A549 (cell line): ENCODE measurements at places on chromosomes 6 and 20. TPM values are rescaled to one million over a fixed set of nuclear protein-coding genes. Genes with fewer than 3 reads are reported as not detected.

The MYT1 gene
- 0.21 to 0.26 TPM (median 0.26 TPM) in 3 replicates for polyA plus RNA-seq

The PBOV1 gene
- polyA plus RNA-seq = not detected in 3 replicates

The OLIG3 gene
- polyA plus RNA-seq = not detected in 3 replicates

The PRICKLE4 gene
- 0.95 to 1.6 TPM (median 1.5 TPM) in 3 replicates for polyA plus RNA-seq

The ZNF311 gene
- 0.18 to 0.29 TPM (median 0.27 TPM) in 3 replicates for polyA plus RNA-seq

The TMC2 gene
- polyA plus RNA-seq = not detected in 3 replicates

The C6orf132 gene
- polyA plus RNA-seq = 0.58 to 1.1 TPM (median 0.96 TPM) in 3 replicates

The PARD6B gene
- polyA plus RNA-seq = 2.7 to 3.1 TPM (median 2.8 TPM) in 3 replicates

The CDH4 gene
- polyA plus RNA-seq = 9.7 to 10.6 TPM (median 10.3 TPM) in 3 replicates

The FRS3 gene
- 1.7 to 2.0 TPM (median 2.0 TPM) in 3 replicates for polyA plus RNA-seq

The GTSF1L gene
- not detected in 3 replicates for polyA plus RNA-seq

GRCh38 chr20:11891776-11892545, 25.7 kb upstream of the BTBD3 start:
- peak; percentile 77 for DNase-seq

DNA sequence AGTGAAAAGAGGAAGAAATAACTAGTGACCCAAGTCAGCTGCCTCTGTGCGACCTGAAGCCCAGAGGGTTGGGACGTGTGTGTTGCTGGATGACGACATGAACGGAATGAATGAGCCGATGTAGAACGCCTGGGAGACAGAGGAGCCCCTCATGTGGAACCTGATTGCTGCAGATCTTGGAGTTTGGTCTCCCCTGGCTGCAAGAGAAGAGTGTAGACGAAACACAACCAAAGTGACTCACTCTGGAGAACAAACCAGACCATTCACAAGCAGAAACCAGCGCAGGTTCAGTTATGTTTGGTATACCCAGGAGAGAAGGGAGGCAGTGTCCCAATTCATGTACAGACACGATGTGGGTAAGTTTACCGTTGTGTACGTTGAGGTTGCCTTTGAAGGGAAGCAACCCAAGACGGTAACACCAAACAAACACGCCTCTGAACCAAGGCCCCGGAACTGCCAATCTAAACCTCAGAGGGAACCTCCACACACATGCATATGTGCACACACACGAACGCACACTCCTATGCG, 265.9 kb downstream of the BMP7 start:
- no peak for DNase-seq

- no peak for DNase-seq
Measured at GRCh38 chr6:122640366-122640765, 30.2 kb downstream of the PKIB start.

- DNase-seq = peak; percentile 75
Measured at GRCh38 chr6:131949909-131950766, 1.0 kb downstream of the CCN2 start.

- no peak for DNase-seq
Measured at GRCh38 chr6:132763269-132763668, 5.6 kb upstream of the VNN2 start.

DNA sequence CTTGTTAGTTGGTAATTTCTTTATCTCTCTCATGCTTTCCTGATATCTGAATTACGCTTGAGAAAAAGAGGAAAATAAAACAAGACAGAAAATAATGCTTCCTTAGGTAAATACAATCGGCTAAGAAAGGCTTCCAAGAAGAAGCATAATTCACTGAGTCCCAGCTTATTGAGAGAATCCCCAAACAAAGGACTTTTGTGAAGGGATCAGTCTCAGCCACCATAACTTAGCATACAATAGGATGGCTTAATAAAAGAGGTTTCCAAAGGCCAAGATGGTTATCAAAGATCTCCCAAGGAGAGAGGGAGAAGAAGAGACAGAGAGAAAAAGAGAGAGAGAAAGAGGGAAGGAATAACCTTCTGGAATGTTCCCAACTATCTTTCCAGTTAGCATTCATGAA, 46.0 kb upstream of the SALL4 start:
- no peak for DNase-seq

- no peak for DNase-seq
Measured at GRCh38 chr20:58503668-58504067, 11.5 kb downstream of the APCDD1L start.

DNA sequence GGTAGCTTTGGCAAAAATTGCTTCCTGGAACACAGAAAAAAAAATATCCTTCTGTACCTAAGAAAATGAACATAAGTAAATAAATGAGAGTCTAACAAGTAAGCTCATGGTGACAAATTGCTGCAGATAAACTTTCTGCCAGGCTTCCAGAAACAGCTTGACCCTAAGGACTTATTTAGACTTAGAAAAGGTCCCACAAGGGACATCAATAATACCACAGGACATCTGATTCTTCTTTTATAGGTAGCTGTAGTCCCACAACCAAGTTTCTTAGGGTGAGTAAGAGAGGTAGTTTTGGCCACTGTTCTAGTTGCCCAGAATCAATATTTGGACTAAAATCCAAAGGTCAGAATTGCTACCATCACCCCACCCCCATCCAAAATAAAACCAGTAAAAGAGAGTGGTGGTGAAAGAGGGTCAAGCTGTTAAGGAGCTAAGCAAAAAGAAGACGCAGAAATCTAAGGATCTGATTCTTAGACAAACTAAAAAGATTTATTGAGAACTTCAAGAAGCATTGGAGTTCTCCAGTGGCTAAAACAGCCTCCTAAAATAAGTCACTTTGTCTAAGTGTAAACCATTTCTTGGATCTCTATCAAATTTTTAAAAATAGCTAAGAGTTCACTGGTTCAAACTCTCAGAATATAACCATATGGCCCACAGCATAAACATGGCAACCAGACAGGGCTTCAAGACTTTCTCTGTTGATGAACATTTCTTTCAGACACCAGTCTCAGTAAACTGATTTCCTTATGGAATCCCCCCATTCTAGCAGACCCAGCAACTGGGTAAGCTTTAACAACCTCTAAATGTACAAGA, 180.6 kb downstream of the PTPRK start:
- no peak for DNase-seq

GRCh38 chr6:94133106-94133505, 713.7 kb upstream of the EPHA7 start:
- DNase-seq = no peak

- no peak for DNase-seq
Measured at GRCh38 chr6:27311806-27312145, 297 bp downstream of the POM121L2 start.

- DNase-seq = no peak
Measured at GRCh38 chr20:54793291-54793992, 318.0 kb downstream of the DOK5 start.

DNA sequence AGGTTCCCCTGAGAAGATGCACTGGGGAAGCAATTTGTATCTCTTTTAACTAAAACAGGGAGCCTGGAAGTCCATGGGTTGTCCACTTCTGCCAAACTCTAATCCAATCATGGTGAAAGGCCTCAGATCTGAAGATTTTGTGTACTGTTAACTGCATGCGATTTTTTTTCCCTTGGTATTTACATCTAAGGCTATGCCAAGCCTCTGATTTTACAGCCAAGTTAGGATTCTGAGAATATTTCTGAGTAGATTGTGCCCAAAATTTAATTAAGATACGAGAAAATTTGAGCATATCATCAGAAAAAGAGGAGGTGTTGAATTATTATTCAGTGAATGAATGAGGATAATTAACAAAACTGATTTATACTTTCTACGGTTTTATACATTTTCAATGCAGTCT, 34.0 kb downstream of the BTBD3 start:
- DNase-seq = no peak

DNA sequence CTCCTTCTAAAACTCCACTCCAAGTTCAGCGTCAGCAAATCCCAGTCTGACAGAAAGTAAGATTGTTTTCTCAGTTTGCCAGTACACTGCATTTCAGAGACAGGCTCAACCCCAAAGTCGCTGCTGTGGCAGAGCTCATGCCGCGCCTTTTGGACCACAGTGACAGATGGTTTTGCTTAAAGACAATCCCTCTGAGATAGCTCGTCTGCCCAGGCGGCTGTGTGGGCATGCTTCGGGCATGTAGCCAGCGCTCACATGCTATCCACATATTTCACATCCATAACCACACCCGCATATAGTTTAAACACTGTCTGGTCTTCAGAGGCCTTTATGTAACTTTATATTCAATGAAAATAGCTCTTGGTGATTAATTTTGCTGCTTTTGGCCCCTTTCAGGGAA, 14.7 kb upstream of the PXDC1 start:
- no peak for DNase-seq

DNA sequence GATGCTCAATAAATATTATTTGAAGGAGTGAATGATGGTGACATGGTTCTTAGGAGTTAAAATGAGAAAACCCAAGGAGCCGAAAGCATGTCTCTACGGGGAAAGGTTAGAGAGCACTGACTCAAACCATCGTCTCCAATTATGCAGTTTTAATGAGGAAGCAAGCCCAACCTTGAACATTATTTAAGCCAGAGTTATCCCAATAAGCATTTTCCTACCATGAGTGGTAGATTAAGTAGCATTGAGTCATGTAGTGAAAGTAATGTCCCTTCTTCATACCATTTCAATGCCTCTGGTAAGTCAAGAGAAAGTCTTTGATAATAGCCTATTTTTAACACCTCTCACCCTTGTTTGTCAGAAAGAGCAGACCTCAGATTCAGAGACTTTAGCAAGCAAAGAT, 13.5 kb downstream of the TSHZ2 start:
- DNase-seq = no peak

DNA sequence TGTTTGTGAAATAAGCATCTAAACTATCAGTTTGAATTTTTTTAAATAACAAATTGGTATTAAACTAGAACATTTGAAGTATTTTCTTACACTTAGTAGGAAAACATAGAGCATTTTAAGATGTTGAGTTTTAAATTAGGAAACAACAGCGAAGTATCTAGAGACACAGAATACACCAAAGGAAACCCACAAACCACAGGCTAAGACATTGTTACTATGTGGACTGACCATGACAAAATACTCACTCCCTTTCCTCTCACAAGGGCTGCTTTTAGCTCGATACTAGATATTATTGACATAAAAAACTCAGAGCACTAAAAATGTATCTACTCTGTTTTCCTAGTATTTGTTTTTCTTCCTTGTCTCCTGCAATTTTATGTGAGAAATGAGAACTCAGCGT, 266.0 kb upstream of the CITED2 start:
- no peak for DNase-seq

DNA sequence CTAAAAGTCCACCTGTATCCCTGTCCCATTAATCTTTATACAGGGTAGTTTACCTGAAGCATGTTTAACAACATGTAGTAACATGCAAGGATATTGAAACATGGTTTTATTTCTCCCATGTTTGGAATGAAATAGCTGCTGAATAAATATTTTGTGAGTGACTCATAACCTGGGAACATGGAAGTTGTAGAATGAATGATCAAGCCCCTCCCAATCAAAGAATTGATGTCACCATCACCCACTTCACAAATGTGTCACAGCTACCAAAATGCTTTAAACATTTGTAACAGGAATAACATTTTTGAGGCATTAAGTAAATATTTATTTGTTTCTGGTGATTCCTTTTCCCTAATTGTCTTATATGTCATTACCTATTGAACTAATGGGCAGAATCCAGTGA, 58.9 kb upstream of the TNFAIP3 start:
- DNase-seq = no peak

DNA sequence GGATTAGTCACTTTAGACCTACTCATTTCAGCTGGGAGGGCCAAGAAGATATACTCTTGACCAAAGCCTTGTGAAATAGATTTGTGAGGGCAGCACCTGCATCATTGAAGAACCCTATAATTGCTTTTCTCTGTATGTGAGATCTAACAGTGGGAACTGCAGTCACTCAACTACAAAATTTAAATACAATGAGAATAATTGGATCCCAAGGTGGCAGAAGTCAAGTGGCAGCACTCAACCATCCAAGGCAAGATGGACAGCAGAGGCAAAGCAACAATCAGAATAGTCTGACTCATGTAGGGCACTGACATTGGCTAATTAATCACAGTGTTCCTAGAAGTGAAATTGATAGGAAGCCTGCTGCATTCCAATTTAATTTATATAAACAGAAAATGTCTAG, 8.9 kb upstream of the NKAIN2 start:
- DNase-seq = no peak

DNA sequence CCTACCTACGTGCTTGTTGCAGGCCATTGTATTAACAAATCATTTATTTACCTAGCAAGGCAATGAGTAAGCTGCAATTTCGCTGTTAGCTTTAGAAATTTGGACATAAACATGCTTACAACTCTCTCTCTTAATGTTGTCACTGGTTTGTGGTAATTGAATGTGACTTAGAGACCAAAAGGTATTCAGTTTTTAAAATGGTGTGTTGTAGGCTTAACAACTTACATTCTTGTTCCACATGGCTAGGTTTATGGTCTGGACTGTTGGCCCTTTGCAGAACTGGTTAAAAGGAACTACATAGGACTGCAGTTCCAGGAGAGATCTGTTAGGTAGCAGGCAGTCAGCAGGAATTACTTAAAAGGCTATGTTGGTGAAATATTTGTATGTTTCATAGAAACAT, 10.3 kb upstream of the CTAGE9 start:
- no peak for DNase-seq

- DNase-seq = no peak
Measured at GRCh38 chr6:28337121-28337520, 1.2 kb upstream of the ZSCAN31 start.

DNA sequence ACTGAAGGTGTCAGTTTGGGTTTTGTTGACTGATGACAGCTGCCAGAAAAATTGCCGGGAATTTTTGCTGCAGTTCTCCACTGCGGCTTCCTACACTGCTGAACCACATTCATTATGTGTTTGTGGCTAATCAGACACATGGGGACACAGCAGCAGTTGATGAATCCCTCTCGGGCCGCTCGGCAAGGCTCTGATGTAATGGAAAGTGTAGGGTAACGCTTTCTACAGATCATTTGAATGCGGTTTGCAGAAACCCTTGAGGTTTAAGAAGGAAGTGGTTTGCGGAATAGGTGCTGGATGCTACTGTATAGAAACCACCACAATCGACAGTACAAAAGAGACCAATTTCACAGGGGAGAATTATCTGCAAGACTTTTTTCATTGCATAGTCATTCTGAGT, 138.7 kb upstream of the SASH1 start:
- no peak for DNase-seq

DNA sequence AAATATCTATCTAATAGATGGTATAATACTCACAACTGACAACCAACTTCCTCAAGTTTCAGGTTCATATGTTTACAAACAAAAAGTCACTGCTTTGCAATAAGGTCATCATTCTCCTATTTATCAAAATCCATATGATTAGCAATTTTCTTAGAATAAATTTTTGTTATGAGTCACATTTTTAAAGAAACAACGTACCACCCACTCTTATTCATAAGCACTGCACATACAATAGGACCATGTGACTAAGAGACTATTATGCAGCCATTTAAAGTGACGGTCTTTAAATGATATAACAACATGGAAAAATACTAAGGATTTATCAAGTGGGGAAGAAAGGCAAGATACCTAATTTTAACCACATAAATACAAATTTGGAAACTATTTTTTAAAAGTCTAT, 40.0 kb downstream of the REPS1 start:
- DNase-seq = no peak

GRCh38 chr20:32509639-32510066, 75.5 kb downstream of the NOL4L start:
- no peak for DNase-seq

- no peak for DNase-seq
Measured at GRCh38 chr6:46288835-46289234, 118.1 kb upstream of the ENPP5 start.
